Stimulated activated CD8-positive, alpha-beta memory T cell treated with anti-CD3 and anti-CD28 coated beads, Interleukin-4, amount 100 ng/mL, for 1 hour (primary cell): ENCODE measurements at places on chromosomes 1 and 21.

- no peak for DNase-seq
These were observed 277.6 kb upstream of the RUNX1 start for GRCh38 chr21:35326677-35327076.

GRCh38 chr21:42263591-42264131, 44.7 kb downstream of the ABCG1 start:
- DNase-seq, result no peak

GRCh38 chr1:5436808-5437207, 555.4 kb downstream of the NPHP4 start:
- no peak for DNase-seq

GRCh38 chr1:231355171-231355570, 17.1 kb downstream of the SPRTN start:
- DNase-seq, result no peak

DNA sequence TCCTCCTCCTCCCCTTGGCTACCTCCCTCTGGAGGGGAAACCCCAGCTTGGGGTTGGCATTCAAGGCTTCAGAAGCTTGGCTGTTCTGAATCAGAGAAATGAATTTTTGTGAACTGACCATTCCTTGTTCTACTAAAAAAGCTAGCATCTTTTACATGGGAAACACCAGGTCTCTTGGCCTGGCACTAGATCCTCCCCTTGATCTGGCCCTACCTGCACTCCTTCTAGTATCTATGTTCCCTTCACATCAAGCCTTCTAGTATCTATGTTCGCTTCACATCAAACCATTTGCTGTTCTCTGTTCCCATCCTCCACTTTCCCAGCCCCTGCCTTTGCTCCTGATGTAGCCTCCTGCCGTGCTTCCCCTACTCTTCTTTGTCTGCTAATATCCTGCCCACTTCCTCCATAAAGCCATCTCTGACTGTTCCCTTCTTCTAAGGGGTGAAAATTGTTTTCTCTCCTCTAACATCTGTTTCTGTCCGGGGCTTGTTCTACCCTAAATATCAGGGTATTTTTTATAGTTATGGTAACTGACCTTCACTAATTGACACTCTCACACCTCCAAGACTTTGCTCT, 25.8 kb downstream of the FAM151A start:
- DNase-seq, result no peak

- peak; percentile 26 for DNase-seq
These were observed 27.5 kb upstream of the SLAMF6 start for GRCh38 chr1:160550572-160551034.

DNA sequence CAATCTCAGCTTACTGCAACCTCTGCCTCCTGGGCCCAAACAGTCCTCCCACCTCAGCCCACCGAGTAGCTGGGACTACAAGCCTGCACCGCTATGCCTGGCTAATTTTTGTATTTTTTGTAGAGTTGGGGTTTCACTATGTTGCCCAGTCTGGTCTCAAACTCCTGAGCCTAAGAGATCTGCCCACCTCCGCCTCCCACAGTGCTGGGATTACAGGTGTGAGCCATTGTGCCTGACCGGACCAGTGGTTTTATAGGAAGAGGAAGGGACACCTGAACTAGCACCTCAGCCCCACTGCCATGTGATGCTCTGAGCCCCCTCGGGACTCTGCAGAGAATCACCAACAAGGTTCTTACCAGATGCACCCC, 4.1 kb downstream of the CRYBG2 start:
- no peak for DNase-seq

DNA sequence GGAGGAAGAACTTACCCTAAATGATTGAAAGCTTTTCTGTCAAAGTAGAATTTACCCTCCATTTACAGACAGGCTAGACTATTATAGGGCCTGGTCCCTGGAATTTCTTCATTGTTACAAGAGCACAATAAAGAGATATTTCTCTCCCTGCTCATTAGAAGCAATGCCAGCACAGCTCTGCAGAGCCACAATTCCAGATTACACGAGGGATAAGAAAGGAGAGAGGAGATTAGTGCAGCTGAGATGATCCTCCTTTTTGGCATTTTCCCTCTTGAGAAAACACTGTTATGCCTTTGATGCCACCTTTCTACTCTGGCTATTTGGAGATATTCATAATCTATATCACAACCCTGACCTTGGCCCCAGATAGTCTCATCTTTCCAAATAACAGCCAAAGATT, 1119.5 kb upstream of the TMPRSS15 start:
- no peak for DNase-seq

GRCh38 chr1:151165281-151165737, 393 bp downstream of the LYSMD1 start:
- no peak for DNase-seq

- no peak for DNase-seq
These were observed 32.3 kb downstream of the PABPC4 start for GRCh38 chr1:39544327-39544726.

DNA sequence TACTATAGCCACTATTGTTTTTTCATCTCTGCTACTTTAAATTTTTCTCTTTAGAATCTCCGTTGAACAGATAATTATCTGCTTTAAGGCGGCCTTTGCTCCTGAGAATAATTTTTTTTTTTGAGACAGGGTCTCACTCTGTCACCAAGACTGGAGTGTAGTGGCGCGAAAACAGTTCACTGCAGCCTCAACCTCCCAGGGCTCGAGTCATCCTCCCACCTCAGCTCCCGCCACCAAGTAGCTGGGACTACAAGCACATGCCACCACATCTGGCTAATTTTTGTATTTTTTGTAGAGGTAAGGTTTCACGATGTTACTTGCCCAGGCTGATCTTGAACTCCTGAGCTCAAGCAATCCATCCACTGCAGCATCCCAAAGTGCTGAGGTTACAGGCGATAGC, 28.6 kb downstream of the TRIT1 start:
- no peak for DNase-seq
